Activated naive CD8-positive, alpha-beta T cell treated with anti-CD3 and anti-CD28 coated beads, Interleukin-2, amount 10 ng/mL, durations not matched to agents 7 days and 5 days (primary cell): ENCODE measurements at places on chromosomes 12 and 14.

DNA sequence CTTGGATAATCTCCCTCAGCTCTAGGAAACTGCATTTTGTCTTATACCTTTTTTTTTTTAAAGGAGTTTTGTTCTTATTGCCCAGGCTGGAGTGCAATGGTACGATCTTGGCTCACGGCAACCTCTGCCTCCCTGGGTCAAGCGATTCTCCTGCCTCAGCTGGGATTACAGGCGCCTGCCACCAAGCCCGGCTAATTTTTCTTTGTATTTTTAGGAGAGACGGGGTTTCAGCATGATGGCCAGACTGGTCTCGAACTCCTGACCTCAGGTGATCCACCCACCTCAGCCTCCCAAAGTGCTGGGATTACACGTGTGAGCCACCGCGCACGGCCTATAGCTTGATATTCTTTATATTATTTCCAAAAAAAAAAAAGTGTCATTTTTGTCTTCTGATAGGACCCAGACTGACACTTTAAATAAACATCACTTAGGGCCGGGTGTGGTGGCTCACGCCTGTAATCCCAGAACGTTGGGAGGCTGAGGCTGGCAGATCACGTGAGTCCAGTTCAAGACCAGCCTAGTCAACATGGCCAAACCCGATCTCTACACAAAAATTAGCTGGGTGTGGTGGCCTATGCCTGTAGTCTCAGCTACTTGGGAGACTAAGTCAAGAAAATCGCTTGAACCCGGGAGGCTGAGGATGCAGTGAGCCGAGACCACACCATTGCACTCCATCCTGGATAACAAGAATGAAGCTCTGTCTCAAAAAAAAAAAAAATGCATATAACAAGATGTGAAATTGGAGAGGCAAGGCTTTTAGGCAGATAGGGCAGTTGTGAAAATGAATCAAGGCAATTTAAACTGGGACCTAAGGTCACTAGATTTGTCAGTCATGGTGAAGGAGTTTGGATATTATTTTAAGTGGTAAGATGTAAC lies 18.4 kb downstream of the SLC2A3 start:
- DNase-seq, result no peak

GRCh38 chr14:102777711-102778337 lies 575 bp downstream of the TRAF3 start:
- peak; percentile 62 for DNase-seq

- no peak for DNase-seq
These were observed 27.7 kb downstream of the JKAMP start for GRCh38 chr14:59511916-59512575.

GRCh38 chr14:65258391-65258790 lies 154.1 kb upstream of the FUT8 start:
- DNase-seq, result no peak
